ENCODE measurements at places on chromosomes 13 and 19.

- no peak for DNase-seq
Observed at GRCh38 chr13:51323824-51324511, 15.5 kb upstream of the SERPINE3 start.

DNA sequence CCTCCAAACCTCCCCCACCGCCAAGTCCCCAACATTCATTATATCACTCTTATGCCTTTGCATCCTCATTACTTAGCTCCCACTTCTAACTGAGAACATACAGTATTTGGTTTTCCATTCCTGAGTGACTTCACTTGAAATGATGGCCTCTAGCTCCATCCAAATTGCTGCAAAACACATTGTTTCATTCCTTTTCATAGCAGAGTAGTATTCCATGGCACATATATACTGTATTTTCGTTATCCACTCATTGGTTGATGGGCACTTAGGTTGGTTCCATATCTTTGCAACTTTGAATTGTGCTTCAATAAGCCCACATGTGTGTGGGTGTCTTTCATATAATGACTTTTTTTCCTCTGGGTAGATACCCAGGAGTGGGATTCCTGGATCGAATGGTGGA lies 233.1 kb downstream of the ZNF536 start:
- DNase-seq, result no peak

- DNase-seq, result no peak
Observed at GRCh38 chr13:111875915-111876314, 191.0 kb upstream of the SOX1 start.

DNA sequence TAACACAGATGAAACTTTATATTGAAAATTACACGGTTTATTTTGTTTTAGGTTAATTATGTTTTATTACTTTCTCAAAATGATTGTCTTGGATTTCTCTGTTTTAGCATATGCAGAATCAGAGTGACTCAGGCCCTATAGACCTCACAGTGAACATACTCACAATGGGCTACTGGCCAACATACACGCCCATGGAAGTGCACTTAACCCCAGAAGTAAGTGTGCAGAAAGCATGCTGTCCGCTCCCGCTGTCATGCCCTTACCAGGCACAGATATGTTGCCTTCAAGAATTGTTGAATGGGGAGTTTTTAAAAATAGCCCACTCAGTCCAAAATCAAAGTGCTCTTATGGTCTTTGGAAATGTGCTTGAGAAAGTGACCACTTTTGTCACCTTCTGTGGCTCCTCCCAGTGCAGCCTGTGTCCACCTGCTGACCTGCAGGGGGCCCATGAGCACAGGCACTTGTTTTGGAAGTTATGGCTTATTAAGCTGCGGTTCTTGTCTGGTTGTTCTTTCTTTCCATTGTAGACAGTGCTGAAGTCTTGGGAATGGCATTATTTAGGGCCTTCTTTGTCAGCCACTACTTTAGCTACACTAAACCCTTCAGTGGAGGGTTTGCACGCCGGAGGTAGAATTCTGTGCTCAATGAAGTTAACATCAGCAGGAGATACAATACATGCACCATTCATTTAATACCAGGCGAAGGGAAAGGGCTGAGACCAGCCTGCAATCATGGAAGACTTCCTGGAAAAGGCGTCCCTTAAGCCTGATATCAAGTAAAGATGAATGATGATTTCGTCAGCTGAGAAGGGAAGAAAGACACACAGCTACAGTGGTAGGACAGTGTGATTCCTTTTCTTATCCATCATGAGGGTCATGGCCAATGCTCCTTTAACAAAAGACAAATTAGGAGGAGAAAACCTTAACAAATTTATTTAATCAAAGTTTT lies 36.7 kb downstream of the CUL4A start:
- no peak for DNase-seq

- peak; percentile 95 for DNase-seq
Observed at GRCh38 chr13:51827254-51827653, 17.7 kb downstream of the TMEM272 start.

GRCh38 chr13:110610955-110611595 lies 4.3 kb upstream of the NAXD start:
- no peak for DNase-seq

GRCh38 chr19:3047496-3048189 lies 14.7 kb downstream of the TLE5 start:
- DNase-seq, result peak; percentile 24

GRCh38 chr19:16184665-16185122 lies 516 bp upstream of the FAM32A start:
- no peak for DNase-seq

GRCh38 chr19:2027361-2027760 lies 11.8 kb upstream of the BTBD2 start:
- DNase-seq, result peak; percentile 20

DNA sequence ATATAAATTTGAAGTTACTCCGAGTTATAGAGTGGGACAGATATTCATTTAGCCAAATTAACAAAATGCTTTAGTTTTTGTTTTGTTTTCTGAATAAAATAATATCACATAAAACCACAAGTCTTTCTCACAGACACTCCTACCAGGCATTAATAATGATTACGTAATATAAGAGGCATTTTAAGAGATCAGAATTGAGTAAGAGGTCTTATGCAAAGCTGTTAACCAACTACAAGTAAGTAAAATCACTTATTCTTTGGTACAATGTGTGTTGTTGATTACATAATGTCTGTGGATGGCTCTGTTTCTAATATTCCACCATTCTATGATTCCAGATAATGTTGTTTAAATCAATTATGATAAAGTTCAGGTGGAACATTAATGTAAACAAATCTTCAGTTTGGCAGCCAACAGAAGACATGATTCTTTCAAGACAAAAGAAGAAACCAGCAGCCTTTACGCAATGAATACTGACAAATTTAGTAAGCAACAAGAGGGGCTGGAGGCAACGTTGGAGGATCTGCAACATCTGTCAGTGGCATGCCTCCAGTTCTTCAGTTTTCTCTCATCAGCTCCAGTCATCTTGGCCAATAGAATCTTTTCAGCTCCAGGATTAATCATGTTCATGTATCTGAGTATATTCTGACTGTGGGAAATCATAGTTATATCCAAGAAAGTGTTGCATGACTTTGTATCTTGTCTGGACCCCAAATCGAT lies 403.8 kb downstream of the SLITRK5 start:
- no peak for DNase-seq
